Fibroblast of skin of right biceps (primary cell): ENCODE measurements at places on chromosomes 1 and 21.

GRCh38 chr1:98331243-98331642 lies 330.3 kb upstream of the SNX7 start:
- DNase-seq: peak; percentile 72

- peak; percentile 15 for DNase-seq
Observed at GRCh38 chr1:162846256-162847212, 14.4 kb downstream of the CCDC190 start.

- no peak for DNase-seq
Observed at GRCh38 chr1:156366378-156367166, 2.4 kb upstream of the RHBG start.

DNA sequence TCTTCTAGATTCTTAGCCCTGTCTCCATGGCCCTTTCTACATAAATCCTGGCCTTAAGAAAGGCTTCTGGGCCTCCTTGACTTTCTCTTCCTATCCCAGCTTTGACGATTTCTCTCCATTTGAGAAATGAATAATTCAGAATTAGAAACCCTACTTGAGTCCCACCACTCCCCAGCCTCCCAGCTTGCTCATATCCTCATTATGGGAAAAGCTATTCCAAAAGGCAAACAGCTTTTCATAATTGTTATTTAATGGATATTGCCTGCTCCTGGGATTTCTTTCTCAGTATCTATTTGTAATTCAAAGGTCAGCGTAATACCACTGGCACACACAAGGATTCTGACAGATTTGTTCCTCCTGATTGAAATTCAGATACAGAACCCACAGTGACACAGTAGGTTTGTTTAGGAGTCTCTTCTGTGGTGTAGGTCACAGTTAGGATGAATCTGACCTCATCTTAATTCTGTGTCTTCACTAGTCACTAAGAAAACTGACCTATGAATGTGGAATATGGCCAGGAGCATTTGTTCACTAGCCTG lies 121.3 kb downstream of the GRIK1 start:
- no peak for DNase-seq

- DNase-seq: no peak
Observed at GRCh38 chr1:40095806-40096205, 1.2 kb downstream of the PPT1 start.

DNA sequence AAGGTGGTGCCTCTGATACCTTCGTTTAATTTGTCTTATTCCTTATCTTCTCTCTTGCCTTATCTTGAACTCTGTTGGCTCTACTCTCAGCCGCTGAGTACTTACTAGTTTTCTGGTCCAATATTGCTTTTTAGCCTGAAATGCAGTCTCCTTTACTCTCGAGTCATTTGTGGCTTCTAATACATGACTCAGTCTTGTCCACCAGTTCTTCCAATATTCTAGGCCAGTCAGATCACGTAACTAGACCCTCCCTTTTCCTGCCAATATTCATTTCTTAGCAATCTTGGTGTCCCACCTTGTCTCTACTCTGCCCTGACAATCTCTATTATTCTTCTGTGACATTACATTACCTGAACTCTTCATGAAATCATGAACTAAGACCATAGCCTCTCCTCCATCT lies 555.8 kb downstream of the DPYD start:
- peak; percentile 43 for DNase-seq

- DNase-seq: no peak
Observed at GRCh38 chr1:10803971-10804820, 7.8 kb upstream of the CASZ1 start.

GRCh38 chr1:178513278-178513983 lies 522 bp downstream of the TEX35 start:
- DNase-seq: peak; percentile 60

- DNase-seq: no peak
Observed at GRCh38 chr1:8324176-8324810, 6.4 kb downstream of the SLC45A1 start.

- no peak for DNase-seq
Observed at GRCh38 chr1:205243350-205244191, 15.8 kb downstream of the TMCC2 start.

DNA sequence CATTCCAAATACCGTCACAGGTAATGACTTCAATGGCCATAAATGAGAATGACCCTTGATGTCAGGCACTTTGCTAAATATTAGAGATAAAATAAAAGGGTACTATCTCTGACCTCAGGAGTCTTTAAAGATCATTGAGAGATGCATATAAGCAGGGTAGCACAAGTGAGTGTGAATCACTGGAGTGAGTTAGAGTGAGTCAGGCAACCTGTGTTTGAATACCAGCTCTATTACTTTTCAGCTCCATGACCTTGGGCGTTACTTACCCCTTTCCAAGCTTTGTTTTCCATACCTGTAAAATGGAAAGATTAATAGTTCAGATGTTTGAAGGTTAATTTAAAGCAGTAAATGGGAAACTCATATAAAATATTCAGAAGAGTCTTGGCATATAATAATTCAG lies 1058.0 kb upstream of the ADGRL4 start:
- peak; percentile 18 for DNase-seq
